ENCODE measurements at places on chromosomes 6 and 20.

- no peak for DNase-seq
Measured at GRCh38 chr20:32231245-32231644, 23.6 kb downstream of the POFUT1 start.

- DNase-seq = no peak
Measured at GRCh38 chr6:73047801-73048200, 177.5 kb downstream of the KHDC1L start.

GRCh38 chr20:17655865-17656479, 26.1 kb downstream of the RRBP1 start:
- DNase-seq = no peak

- DNase-seq = no peak
Measured at GRCh38 chr6:162857326-162857725, 129.6 kb downstream of the PACRG start.

- no peak for DNase-seq
Measured at GRCh38 chr20:17168026-17168612, 58.7 kb upstream of the PCSK2 start.

All from progenitor cell of endocrine pancreas (in vitro differentiated cells).